Spinal cord (tissue), 10 donors: ENCODE measurements at places on chromosomes 1 and 21. TPM values are rescaled to one million over a fixed set of nuclear protein-coding genes. Genes with fewer than 3 reads are reported as not detected.
A peak's percentile ranks its signal among the peaks of the same experiment; 100 is the strongest.

The FCRLB gene
- polyA plus RNA-seq = 2.5 TPM

DNA sequence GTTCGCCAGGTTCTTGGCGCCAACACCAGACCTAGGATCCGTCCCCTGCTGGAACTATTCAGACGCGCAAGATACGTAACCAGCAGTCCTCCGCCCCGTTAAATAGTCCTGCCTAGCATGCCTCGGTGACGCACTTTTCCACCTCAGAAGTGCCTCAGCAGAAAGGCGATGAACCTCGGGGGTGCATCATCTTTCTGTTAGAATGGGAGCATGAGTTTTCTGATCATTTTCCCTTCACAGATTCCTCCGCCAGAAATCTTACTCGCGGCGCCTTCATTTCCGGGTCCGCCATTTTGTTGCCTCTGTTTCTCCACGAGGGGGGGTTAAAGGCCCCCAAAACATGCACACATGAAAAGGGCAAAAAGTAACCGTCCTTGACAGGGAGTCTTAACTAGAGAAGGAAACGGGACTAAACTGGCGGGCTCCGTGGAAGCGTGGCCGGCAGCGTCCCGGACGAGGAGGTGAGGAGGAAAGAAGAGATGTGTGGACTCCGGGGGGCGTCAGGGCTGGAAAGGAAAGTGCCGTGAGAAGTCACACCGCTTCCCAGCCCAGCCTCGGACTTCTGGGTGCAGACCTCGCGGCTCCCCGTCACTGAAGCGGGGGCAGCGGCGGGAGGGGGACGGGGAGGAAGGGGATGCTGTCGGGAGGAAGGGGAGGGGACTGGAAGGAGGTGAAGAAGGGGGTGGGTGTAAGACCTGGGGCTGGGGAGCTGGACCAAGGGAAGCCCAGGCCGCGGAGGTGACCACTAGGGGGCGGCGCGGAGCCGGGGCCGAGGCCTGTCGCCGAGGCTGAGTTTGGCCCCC is at the start of gene GABPB2:
Gene GABPB2 (plus strand): TSS at position 288 of the 803 bp plus-strand sequence. CDS start 17,429 bp downstream, outside the sequence.
- DNase-seq = peak; percentile 97

GRCh38 chr1:194870860-194871259 is 1684.4 kb upstream of the B3GALT2 start:
- DNase-seq = no peak

The NBPF4 gene
- polyA plus RNA-seq = 0.15 TPM

GRCh38 chr1:118785246-118785645 is 202.9 kb downstream of the TBX15 start:
- peak; percentile 11 for DNase-seq

DNA sequence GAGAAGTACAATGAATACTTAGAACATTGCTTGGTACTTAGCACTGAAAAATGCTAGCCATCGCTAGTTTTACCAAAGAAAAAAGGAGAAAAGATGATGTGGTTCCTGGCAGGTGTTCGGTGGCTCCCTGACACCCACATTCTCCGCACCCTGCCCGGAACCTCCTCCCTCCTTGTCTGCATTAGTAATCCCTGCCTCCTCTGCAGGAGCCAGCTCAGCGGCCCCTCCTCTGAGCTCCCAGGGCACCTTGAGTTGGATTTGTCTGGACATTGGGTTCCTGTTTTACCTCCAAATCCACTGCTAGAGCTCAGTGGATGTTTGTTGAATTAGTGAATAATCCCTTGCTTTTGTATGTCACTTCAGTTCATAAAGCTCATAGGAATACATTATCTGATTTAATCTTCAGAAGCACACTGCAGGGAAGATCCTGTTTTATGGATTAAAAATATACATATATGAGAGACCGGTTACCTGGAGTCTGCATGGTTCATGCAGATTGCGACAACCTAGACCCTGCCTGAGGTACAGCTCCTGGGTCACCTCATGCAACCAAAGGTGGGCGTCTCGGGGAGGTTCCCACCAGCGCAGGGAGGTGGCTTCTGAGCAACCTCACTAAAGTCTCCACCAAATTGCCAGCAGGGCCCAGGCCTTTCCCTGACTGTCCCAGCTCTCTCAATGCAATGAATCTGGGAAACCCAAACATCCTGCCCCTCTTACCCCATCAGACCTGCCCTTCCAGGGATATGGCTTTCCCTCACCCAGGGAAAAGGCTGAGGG is 24.2 kb downstream of the PCAT6 start:
- no peak for DNase-seq

DNA sequence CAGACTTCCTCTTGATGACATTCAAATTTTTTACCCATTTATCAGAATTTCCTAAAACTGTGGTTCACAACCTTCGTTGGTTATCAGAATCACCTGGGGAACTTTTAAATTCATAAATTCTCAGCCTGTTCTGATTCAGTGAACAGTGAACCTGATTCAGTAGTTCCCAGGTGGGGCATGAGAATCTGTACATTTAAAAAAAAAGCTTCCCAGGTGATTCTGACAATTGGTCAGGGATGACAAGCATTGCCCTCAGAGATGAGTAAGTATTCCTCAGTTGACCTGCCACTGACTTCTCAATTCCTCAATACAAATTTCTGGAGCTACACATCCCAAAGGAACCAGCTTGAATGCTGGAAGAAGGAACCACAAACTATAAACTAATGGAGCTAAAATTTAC is 23.5 kb upstream of the CR2 start:
- DNase-seq = no peak

The MTARC1 gene
- 31.6 TPM for polyA plus RNA-seq

- no peak for DNase-seq
Observed at GRCh38 chr1:13554798-13555197, 28.8 kb upstream of the PDPN start.

DNA sequence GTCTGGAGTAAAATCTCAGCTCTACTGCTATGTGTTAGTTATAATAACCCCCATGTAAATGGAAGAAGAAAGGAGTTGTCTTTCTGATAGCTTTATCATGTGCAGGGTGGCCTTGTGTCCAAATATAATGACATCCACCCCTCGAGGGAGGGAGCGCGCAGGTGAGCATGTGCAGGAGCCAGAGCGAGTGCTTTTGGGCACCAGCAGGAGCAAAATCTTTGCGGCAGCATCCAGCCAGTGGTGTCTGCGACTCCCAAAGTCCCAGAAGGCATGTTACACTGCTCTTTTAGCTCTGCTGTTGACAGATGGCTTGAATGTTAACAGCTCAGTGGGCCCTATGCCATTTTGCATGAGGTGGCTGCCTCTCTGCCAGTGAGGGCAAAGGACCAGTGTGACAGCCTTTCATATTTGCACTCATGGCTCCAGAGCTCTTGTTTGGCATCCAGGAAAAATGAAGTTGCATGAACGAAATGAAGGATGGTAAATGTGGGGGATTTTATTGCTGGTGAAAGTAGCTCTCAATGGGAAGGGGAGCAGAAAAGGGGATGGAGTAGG is 146.7 kb downstream of the HMCN1 start:
- peak; percentile 57 for DNase-seq

The C4BPA gene
- polyA plus RNA-seq = 0.50 TPM

DNA sequence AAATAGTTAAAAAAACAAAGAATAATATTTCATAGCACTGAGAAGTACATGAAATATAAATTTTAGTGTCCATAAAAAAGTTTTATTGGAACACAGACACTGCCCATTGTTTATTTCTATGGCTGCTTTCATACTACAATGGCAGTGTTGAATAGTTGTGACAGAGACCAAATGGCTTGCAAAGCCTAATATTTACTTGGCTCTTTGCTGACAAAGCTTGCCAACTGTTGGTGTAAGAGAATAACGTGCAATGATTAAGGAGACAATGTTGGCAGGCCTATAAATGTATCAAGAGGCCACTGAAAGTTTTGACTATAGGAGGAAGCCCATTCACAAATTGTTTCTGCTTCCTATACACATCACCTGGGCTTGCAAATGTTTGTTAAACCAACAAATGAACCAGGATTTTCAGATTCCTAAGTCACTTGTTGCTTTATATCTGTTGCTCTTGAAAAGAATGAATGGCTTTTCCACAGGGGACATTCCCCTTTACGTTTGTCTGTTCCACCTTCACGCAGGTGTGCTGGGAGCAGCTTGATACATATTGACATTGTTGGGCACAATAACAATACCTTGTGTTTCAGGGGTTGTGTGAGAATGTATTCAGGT is 5.5 kb upstream of the ST6GALNAC3 start:
- DNase-seq = no peak

GRCh38 chr1:154729031-154729442 is 121.1 kb upstream of the ADAR start:
- DNase-seq = no peak

- DNase-seq = no peak
Observed at GRCh38 chr21:26394341-26394740, 178.7 kb downstream of the CYYR1 start.

DNA sequence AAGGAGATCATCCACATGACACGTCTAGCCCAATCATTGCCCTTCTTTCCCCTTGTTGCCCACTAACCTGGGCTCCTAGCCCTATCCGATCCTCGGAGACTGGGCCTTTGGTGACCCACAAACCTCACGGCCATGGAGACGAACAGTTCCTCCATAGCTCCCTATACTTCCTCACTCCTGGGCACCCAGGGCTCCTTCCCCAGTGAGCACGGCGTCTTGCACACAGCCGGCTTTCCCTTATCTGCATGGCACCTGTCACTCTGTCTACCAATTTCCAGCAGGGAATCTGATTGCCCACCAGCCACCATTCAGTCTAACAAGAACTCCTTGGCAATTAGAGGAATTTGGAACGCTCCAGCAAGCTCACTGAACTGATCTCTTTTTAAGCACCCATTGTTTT is 3.1 kb downstream of the GNG4 start:
- DNase-seq = no peak

DNA sequence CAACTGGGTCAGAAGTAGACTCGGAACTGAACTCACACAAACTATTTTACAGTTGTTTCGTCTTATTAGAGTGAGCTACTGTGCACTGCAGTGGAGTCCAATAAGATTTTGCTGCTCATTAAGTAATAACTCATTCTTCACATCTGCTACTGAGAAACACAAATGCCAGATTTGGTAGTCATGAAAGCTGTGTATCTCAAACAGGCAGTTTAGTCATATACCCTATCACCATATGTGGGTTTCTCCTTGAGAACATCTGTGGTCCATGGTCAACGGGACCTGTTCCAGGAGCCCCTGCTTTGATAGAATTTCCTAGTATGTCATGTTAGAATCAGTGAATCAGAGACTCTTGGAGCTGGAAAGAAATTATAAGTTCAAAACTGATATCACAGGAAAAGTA is 60.4 kb downstream of the ALG14 start:
- DNase-seq = no peak

GRCh38 chr1:245663841-245664240 is 509.1 kb downstream of the KIF26B start:
- DNase-seq = no peak
